Thoracic aorta (tissue), 2 donors: ENCODE measurements at places on chromosomes 3 and 15.

- DNase-seq = peak; percentile 80
Observed at GRCh38 chr3:50163572-50164455, 8.7 kb downstream of the SEMA3F start.

- DNase-seq = no peak
Observed at GRCh38 chr15:77620297-77620696, 12.4 kb downstream of the LINGO1 start.

- no peak for DNase-seq
Observed at GRCh38 chr15:80669663-80670273, 25.3 kb upstream of the ABHD17C start.

- no peak for DNase-seq
Observed at GRCh38 chr15:71532994-71533393, 277.4 kb upstream of the NR2E3 start.

- DNase-seq = no peak
Observed at GRCh38 chr3:112623717-112624116, 17.2 kb downstream of the CCDC80 start.

DNA sequence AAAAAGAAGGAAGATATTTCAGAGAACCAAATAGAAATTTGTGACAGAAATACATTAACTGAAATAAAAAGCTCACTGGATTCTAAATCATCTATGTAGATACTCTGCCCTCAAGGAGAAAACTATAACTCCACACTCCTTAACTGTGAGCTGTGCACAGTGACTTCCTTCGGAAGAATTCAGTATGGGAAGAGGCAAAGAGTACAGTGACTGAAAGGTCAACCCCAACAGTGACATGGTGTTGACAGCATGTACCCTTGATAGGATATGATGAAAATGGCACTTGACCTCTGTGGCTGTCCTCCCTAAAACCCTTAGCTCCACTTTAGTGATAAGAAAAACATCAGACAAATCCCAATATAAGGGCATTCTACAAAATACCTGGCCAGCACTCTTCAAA lies 165.5 kb downstream of the ATP10A start:
- no peak for DNase-seq

- DNase-seq = no peak
Observed at GRCh38 chr3:61615643-61616042, 54.3 kb downstream of the PTPRG start.

DNA sequence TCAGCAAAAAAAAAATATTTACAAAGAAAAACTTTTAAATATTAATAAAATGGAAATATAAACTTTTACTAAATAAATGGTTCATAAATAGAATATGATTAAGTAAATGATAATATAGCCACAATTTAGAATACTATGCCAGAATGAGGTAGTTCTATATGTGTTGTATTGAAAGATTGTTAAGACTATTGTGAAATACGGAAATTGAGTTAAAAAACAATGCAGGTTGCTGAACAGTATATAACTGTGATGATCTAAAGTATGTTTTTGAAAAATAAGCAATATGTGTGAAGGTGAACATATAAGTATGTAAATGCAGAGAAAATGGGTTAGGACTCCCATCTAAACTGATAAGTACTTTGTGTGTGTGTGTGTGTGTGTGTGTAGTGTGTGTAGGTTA lies 1.2 kb downstream of the ZNF35 start:
- DNase-seq = no peak

- no peak for DNase-seq
Observed at GRCh38 chr15:39486621-39487457, 94.0 kb upstream of the THBS1 start.

GRCh38 chr3:192122832-192123594 lies 604.3 kb downstream of the FGF12 start:
- no peak for DNase-seq

- DNase-seq = no peak
Observed at GRCh38 chr3:125622381-125622791, 27.1 kb upstream of the OSBPL11 start.

DNA sequence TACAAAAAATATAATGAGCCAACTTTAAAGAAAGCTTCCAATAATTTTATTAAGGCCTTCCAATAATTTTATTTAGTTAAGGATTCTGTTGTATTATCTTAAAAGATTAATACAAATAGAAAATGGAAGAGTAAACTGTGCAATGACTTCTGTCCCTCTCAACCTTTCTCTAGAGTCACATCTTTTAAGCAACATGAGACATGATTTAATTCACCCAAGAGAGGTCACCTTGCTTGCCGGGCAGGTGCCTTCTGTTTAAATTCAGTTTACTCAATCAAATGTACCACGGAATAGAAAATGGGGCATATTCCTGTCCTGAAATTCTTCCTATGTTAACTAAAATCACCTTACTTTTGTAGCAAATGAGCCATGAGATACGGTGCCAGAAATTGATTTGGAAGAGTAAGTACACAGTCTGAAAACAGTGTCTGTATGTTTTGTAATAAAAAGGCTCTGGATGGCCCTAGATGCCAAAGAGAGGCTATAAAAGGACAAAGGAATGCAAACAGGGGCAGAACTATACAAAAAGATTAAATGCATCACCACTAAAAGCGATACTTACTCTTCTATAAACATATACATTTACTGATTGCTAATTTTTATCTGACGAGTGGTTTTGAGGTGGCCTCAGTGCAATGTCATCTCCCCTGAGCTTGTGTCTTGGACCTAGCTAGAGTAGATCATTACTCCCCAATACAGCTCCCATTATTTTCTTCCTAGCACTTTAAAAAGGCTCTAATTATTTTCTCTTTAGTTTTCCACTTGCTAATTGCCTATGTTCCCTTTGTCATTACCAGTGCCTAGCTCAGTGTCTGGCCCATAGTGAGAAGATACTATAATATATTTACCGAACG lies 134.0 kb downstream of the FHIT start:
- DNase-seq = no peak

DNA sequence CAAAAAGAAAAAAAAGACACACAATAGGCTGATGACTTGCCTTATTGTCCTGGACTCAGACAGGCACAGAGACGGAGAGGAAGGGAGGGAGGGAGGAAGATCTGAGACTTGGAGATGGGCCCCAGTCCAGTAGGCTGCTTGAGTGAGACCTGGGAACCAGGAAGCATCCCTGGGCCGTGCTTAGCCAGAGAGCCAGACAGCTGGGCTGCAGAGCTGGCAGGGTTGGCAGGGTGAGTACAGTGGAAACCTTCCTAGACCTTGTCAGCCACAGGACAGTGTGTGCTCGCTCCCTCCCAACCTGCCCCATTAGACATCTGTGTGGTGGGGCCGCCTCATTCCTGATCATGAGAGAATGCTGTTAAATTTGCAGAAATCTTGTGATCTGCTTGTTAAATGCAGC lies 107.9 kb upstream of the ALDH1A3 start:
- no peak for DNase-seq

- DNase-seq = no peak
Observed at GRCh38 chr15:31179693-31180092, 78.2 kb upstream of the TRPM1 start.

DNA sequence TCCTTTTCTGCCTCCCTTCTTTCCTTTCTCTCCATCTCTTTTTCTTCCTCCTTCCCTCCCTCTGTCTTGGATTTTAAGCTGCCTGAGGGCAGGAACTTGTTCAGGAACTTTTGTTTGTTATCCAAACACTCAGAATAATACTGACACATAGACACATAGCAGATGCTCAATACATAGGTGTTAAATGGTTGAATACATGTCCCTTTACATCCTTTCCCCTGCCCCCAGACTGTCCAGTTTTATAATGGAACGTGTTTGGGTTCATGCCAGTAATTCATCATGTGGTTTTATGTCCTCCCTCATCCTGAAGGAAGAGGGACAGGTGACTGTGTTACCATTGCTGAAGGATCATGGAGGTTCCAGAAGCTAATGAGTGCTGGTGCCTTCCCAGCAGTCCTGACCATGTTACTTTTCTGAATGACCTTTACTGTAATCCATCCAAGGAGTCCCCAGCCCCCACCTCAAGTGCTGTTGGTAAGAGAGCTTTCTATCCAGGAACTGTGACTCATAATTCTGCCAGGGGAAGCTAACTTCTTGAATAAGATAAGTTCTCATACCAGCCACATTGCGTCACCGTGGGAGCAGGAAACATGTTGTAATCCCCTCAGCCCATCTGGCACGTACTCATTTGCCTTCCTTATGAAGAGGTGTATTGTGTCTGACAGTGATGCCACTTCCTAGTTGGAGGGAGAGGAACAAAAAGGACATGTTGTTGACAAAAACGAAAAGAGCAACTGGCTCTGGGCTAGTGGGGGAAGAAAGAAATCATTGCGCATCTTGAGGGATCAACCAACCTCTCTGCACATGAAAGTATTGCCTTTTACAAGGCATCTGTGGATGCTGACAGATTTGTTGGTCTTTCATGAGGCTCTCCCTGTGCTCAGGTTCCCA lies 52.4 kb downstream of the IL1RAP start:
- peak; percentile 85 for DNase-seq

GRCh38 chr3:192597506-192597905 lies 129.8 kb downstream of the FGF12 start:
- DNase-seq = no peak

- no peak for DNase-seq
Observed at GRCh38 chr3:88188436-88188835, 38.7 kb downstream of the C3orf38 start.

DNA sequence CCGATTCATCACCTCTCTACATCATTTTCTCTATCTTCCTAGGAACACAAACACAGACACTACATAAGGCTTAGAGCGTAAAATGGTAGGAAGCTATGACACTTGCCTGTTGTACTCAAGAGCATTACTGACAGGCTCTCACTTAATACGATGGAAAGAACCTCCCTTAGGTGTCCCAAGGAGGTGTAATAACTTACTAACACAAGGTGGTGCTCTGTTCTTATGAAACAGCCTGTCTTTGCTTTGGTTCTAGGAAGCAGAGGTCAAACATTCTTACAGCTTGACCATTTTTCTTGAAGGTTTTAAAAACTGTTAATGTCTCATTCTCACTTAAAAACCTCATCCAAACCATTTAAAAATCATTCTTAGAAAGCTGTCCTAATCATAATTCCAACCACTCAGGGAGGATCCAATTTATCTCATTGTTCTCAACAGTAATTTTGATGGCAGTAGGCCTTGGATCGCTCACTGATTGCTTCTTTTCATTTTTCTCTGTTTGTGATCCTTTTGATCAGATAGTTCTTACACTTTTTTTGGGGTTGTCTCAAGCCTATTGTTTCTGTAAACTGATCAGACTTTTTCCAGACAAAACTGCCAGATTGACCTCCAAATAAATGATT lies 317.8 kb upstream of the AGTR1 start:
- DNase-seq = no peak

DNA sequence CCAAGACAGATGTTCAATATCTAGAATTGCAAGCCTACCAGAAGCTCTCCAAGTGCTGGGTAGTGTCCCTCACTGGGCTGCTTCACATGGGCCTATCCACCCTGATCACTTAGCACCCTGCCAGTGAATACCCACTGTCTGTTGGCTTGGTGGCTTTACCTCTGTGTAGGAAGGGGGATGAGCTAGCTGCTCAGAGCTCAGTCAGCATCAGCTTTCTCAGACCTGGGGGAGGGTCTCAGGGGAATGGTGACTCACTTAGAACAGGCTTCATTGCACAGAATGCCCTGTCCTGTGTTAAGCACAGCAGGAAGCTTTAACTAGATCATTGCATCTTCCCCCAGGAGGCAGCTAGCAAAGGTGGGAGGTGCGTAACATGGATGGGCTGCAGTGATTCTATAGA lies 209.8 kb downstream of the PDCD6IP start:
- no peak for DNase-seq

DNA sequence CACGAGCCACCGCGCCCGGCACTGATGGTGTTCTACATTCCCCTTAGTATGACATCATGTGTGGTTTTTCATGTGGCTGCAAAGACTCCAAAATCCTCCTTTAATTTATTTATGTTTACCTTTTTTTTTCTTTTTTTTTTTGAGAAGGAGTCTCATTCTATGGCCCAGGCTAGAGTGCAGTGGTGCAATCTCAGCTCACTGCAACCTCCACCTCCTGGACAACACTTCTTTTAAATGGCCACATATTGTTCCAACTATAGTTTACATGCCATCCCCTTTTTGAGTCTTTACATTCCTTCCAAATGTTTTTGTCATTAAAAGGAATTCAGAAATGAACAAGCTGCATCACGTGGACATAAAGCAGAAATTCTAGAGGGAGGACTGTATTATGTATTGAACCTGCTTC lies 10.3 kb upstream of the CDV3 start:
- no peak for DNase-seq

- no peak for DNase-seq
Observed at GRCh38 chr3:195802261-195802701, 9.4 kb downstream of the MUC4 start.

GRCh38 chr15:45401665-45402161 lies 23.4 kb upstream of the GATM start:
- DNase-seq = no peak

- DNase-seq = no peak
Observed at GRCh38 chr3:159322322-159322939, 520.6 kb downstream of the MFSD1 start.

GRCh38 chr3:176765382-176765900 lies 431.8 kb downstream of the TBL1XR1 start:
- DNase-seq = no peak

DNA sequence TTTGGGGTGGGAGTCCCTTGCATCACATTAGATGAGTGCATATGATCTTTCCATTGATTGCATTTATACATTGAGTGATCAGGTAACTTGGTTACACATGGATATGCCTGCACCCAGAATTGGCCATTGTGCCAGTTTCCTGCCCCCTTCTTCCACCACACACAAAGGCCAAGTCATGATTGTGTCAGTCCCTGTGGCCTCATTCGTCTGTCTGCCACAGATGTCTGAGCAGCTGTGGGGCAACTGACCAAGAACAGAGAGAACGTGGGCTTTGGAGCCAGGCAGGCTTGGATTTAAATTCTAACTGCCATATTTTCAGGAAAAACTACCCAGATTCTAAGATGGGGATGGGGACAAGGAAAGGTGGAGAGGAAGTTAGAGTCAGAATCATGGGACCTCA lies 27.0 kb downstream of the CCNL1 start:
- DNase-seq = no peak

DNA sequence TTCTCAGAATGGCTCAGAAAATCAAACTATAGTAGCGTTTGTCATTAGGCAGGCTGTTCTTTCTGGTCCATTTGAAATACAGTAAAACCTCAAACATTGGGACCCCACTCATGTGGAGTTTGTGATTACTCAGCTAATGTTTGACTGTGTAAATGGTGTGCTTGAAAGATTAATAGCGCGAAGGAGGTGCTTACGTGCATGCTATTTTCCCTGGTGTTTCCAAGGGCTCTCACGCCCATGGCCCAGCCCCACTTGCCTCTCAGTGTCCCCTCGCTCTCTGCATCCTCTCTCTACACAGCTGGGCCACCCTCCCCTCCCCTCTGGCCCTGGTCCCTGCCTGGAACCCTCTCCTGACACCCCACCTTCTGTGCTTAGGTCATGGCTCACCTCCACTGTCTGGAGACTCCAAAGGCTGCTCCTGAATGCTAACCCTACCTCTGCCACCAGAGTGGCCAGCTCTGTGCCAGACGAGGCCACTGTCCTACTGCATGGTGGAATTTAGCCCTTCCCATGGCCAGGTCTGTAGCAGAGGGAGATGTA lies 194.2 kb downstream of the PLCL2 start:
- no peak for DNase-seq
